ENCODE measurements at places on chromosomes 2 and 18.

GRCh38 chr2:149994057-149994728 is 406.6 kb upstream of the MMADHC start:
- DNase-seq: peak; percentile 3

- no peak for DNase-seq
Observed at GRCh38 chr2:57890464-57890863, 156.1 kb upstream of the VRK2 start.

DNA sequence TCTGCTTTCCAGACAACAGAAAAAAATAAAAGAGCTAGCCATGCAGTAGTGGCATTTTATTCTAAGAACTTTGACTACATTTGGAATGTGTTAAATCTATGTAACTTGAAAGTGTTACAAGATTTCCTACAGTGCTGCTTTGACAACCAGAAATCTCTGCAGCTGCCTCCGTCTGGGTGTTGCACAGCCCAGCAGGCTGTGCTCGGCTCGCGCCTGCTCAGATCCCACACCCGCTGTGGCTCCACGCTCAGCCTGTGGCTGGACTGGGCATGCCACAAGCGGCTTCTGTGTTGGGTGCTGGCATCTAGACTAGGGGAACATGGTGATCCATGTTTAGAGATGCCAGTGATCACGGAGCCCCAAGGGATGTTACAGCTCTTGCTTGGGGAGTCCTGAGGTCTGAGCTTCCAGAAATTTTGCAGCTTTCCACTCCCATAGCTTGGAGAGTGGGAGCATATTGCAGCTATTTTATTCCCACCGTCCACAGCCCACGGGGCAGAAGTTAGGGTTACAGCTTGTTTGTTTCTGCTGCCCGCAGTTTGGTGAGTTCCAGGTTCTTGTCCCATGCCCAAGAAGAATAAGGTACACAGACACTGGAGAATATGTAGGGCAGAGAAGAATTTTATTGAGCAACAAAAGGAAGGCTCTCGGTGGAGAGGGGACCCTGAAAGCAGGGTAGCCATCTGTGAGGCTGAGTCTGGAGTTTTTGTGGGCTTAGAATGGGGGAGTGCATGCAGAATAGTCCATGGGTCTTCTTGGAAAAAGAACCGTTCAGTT is 44.1 kb downstream of the FAM171B start:
- DNase-seq: no peak

DNA sequence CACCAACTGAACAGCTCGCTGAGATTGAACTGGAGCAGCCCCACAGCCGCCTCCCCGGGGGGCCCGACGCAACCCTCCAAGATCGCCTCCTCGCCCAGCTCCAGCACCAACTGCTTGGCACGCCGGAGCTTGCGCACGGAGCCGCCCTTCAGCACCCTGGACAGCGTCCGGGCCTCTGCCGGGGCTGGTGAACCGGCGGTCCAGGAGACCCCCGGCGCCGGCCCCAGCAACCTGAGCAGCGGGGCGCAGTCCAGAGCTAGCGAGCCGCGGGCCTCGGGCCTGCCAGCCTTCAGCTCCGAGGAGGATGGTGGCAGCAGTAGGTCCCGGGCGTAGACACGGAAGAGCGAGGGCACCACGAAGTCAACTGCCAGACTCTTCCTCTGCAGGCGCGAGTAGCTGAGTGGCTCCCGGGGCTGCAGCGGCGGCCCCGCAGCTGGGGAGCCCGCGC is 1.2 kb downstream of the ALK start:
- peak; percentile 85 for DNase-seq

DNA sequence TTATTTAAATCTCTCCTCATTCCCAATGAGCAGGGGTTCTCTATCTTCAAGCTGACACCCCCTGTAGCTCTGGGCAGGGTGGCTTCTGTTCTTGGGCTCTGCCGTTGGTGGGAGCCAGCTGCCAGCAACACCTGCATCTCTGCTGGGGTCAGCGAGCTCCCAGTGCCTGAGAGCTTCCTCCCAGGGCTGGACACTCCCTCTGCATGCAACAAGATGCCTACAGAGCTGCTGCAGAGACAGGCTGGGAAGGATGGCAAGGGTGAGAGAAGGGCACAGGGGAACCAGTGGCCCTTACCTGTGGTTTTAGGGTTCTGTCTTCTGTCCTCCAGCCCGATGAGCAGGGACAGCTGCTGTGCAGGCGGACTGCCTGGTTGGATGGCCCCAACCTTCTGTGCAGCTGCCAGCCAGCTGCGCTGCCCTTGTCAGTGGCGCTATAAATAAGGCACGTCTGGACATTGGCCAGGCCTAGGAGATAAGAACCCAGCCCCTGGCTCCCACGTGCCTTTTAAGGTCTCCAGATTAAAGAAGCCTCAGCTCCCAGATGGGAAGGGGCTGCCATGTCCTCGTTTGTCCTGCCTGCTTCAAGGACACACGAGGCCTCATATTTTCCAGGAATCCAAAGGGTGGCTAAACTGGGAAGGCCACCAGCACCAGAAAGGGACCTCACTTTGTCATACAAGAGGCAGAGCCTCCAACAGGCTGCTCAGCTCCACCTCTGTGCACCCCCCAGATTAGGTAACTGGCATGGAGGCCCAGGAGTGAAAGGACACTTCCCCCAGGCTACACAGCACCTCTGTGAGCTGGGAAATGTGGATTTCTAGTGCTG is 39.5 kb upstream of the FHL2 start:
- peak; percentile 32 for DNase-seq

DNA sequence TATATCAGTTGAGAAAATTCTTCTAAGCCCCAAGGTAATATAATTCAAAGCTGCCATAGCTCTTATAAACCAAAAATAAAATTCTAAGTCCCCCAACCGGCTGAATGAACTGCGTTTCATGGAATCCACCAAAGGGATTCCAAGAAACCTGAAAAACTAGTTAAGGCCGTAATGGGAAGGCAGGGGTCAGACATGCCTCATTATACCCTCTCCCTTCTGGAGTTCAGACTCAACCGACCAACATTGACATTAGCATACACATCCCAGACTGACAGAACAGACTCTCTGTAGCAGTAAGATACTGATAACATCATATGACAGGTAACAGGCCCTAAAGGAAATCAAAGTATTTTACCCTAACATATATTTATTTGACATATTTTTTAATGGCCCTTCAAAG is 31.4 kb upstream of the PHLPP1 start:
- DNase-seq: peak; percentile 79

GRCh38 chr2:161332371-161332967 is 24.2 kb downstream of the PSMD14 start:
- DNase-seq: no peak

DNA sequence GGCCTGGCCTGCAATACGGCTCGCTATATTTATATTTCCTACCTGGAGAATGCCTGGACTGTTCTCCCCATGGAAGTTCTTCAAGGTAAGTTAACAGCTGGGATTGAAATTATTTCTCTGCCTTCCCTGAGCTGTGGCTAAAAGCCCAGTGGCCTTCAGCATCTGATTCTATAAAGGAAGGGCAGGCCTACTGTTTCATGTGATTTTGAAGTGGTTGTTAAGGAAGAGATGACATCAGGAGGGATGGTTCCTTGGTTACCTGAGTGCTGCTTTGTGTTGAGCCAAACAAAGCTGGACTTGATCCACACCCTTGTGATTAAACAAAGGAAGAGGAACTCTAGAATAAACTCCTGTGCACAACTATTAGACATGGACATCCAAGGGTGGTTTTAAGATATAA is 61.6 kb downstream of the MFSD6 start:
- no peak for DNase-seq

GRCh38 chr2:19911808-19912509 is 10.2 kb upstream of the TTC32 start:
- DNase-seq: peak; percentile 46

- DNase-seq: no peak
Observed at GRCh38 chr2:195666113-195666712, 9.2 kb downstream of the SLC39A10 start.

DNA sequence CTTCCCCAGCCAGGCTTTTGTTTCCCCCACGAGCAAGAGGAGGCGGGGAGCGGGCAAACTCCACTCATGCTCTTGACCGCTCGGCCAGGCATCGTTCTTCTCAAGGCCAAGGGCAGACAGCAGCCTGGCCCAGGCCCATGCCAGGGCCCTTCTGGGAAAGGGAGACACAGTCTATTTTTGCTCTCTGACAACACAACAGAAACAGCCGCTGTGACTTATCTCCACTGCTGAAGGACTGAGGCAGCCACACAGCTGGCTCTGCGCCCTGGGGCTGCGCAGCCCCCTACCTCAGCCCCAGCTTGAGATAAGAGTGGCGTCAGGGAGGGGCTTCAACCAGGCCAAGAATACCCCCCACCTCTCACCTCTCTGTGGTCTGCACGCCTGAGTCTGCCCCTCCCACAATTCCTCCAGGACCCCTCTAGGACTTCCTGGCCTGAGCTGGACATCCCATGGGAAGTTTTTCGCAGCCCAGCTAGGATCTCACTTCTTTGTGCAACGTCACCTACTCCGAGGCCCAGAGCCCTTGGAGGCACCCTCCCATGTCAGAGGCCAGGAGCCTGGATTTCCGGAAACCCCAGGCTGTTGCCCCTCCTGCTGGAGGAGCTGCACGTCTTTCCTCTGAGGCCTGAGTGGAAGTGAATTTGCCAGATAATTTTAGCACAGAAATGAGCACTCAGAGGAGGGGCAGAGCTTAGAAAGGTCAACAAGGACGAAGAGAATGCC is 118.9 kb upstream of the OTOS start:
- DNase-seq: peak; percentile 60

DNA sequence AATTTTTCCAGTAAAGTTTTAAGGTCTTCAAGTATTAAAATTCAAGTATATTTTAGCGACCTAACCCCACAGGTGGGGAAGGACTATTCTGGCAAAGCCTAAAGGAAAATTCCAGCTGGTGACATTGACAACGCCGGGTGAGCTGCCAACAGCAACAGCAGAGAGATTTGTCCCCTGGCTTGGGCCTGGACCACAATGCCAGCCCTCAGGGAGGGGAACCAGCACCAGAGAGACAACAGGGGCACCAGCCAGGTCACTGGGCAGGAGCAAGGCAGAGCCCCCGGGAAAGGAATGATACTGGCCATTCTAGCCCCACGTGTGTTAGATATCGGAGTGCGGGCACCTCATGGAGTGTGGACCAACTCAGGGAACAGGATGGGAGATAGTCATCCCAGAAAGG is 95.7 kb downstream of the ARMC9 start:
- no peak for DNase-seq

DNA sequence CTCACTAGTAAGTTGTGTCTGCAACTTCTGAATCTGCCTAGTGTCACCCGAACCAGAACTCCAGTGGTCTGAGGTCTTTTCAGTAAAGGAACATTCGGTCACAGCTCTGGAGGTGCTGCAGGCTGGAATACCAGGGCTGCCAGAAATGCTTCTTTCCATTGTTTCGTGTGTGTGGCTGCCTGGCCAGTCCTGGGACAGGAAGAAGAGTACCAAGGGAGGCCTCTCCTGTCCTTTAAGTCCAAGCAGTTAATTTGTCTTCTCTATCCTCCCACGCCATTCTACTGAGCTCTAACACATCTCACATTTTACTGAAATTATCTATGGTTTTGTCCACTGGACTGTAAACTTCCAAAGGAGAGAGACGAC is 196.0 kb downstream of the LNPK start:
- peak; percentile 84 for DNase-seq

DNA sequence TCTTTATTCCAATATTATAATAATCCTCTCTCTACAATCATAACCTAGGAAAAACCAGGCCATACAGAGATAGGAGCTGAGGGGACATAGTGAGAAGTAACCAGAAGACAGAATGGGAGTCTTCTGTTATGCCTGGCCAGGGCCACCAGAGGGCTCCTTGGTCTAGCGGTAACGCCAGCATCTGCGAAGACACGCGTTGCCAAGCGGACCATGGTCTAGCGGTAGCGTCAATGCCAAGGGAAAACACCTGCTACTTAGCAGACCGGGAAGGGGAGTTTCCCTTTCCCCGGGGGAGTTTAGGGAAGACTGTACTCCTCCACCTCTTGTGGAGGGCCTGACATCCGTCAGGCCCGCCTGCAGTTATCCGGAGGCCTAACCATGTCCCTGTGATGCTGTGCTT is 36.6 kb downstream of the ARL6IP6 start:
- DNase-seq: peak; percentile 65

DNA sequence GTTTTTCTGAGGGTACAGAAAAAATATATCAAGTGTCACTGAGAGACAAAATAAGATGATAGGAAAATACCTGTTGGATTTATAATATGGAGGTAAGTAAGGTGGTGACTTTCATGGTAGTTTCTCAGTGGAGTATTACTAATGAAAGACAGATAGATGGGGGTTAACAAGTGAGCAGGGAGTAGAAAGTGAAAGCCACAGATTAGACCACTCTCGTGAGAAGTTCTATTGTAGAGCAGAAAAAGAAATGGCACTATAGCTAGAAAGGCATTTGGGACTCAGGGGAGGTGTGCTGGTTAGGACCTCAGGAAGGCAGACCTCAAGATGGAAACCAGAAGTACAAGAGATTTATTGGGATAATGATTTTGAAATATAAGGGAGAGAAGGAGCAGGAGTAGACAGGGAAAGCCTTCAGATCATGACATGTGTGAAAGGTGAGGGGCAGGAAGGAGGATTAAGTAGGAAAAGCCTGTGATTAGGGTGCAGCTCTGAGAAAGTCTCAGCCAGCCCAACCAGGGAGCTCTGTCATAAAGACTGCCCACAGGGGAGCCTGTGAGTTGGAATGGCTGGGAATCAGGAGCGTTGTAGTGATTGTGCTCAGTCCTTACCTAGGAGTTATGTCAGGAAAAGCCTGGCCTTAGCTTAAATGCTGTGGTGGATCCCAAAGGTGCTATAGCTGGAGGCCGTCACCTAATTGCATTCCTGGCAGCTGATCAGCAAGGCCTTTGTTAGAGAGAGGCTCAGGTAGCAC is 198.1 kb downstream of the IKZF2 start:
- DNase-seq: peak; percentile 18

GRCh38 chr2:168687314-168687713 is 115.1 kb upstream of the NOSTRIN start:
- DNase-seq: no peak

DNA sequence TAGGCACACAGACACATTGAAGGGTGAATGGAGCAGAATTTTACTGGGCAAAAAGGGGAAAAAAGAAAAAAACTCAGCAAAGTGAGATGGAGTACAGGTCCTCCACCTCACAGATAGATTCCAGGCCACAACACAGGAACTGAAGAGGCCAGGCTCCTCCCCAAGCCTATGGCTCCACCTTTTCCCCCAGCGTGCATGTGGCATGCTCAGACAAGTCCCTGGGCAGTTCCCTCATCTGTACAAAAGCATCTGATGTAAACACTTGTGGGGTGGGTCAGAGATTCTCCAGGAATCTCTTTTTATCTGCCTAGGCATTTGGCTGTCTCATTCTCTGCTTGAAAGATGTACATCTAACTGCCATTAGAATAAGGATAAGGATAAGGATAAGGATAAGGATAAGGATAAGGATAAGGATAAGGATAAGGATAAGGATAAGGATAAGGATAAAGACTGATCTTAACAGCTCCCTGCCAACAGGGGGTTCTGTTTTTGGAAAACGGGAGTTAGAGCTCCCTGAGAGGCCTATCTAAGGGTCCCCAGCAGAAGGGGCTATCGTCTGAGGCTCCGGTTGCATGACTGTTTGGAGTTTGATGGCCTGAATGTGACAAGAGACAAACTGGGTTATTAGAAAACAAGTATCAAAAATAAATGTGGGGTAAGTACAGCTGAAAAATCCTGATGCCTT is 17.2 kb upstream of the ASXL3 start:
- peak; percentile 51 for DNase-seq

DNA sequence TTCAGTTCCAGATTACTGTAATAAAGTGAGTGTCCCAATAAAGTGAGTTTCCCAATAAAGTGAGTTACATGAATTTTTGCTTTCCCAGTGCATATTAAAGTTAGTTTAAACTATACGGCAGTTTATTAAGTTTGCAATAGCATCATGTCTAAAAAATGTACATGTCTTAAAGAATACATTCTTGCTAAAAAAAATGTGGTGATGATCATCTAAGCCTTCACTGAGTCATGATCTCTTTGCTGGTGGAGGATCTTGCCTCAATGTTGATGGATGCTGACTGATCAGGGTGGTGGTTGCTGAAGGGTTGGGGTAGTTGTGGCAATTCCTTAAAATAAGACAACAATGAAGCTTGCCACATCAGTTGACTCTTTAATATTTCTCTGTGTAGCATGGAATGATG is 664.2 kb downstream of the TDRD15 start:
- no peak for DNase-seq

All from ELF-1 (cell line).